ENCODE measurements at places on chromosomes 2 and 18.
A peak's percentile ranks its signal among the peaks of the same experiment; 100 is the strongest.

DNA sequence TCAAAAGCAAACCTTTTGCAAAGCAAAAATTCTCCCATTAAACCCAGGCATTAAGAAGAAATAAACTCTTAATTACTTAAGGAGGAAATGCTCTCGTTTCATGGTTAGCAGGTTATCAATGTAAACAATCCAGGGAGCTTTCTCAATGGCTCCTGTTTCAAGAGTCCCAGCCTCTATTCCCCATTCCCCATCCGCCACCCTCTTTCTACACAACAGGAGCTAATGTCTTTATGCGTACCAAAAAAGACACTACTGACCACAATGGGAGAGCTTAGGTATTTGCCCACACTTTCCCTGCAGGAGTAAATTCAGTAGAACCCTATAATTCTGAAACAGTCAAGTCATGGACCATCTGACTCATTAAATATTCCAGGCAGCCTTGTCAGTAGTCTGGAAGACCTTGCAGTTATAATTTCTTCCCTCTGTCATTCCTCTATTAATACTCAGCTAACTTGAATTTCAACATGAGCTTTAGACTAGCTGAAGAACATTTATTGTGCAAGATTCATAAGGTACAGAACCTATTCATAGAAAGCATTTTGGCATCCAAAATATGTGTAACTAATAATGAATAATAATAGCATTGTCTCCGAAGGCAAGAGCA lies 48.6 kb downstream of the SLC8A1 start:
- DNase-seq = no peak

DNA sequence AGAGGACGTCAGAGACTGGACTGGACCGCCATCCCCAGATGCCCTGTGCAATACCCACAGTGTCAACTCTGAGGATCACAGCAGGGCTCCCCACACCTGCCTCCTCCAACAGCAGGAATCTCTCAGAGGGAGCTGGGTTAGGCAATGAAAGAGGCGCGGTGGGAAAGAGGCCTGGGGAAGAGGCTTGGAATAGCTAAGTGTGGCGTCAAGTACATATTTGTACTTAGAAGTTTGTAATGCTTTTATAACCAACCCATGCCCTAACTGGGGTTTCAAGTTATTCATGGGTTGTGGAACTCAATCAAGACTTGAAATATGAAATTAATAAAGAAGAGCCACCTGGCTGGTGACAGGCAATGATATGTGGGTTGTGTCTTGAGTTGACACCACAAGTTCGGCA lies 28.7 kb downstream of the CYP26B1 start:
- no peak for DNase-seq

DNA sequence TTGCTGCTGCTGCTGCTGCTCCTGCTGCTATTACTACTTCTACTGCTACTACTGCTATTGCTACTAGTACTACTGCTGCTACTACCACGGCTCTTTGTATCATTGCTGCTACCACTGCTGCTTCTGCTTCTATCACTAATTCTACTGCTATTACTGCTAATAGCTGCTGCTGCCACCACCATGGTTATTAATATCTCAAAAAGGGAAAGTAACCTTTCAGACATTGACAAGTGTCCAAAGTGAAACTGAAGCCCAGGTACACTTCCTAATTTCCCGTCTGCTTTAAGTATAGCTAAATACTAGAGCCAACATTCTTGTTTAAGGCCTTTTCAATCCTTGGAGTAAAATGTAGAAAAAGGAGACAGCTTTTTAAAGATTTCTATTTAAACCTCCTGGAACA lies 45.4 kb upstream of the EHBP1 start:
- no peak for DNase-seq

DNA sequence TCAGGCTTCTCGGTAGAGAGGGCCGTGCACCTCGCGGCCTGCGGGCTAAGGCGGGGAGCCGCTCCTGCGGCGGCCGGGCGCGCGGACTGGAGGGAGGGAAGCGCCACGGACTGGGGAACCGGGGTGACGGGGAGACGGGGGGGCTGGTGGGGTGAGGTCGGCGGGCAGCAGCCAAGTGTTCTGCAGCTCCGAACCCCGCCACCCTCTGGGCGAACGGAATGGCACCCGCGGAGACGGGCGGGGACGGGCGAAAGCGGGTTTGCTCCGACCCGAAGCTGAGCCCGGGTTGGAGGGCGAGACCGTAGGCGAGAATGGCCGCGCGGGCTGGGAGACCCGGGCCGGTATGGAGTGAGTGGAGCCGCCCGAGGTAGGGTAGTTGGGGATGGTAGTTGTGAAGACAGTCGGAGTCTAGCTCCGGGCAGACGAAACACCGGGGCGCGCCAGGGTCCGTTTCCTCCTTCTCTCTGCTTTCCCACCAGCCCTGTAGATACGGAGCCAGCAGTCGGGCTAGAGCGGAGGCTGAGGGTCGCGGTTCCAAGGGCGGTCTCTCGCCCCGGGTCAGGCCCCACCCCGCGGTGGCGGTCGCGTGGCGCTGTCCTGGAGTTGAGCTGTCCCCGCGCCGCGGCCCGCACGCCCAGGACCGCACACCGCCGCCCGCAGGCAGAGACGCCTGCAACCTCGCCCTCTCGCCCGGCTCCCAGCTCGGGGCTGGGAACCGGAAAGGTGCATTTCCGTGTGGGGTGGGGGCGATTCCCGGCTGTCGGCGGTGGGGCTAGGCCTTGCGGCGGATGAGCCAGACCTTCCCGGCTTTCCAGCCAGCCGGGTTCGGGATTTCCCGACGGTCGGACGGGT lies 160.3 kb upstream of the SIX2 start:
- DNase-seq = no peak

- no peak for DNase-seq
Observed at GRCh38 chr2:11862049-11862448, 115.6 kb downstream of the LPIN1 start.

DNA sequence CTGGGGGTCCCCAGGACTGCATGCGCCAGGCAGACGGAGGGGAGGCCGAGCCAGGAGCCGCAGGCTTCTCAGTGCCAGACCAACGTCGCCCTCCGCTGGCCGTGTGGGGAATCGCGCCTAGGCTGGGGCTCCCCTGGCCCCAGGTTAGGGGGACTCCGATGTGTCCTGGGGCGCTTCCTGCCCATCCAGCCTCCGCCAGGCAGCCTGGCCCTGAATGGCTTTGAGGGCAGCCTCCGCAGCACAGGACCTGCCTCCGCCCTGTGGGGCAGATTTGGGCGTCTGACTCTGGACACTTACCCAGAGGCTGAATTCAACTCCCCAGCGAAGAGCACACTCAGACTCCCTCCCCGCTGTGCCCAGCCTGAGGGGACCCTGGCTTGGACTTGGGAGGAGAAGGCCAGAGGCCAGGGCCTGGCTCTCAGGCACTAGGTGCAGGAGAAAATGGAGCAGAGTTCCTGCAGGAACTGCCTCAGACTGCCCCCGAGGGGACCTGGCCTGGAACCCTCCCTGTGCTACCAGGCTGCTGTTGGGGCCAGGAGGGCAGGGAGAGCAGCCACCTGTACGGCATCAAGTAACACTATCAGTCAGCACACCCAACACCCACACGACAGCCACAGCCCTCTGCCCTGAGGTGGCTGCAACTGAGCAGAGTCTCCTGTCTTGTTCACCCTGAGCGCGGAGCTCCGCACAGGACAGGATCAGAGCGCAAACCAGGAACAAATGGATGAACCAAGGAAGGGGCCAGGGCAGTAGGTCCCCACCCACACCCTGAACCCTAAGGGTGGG lies 597 bp upstream of the TEKT4 start:
- no peak for DNase-seq

DNA sequence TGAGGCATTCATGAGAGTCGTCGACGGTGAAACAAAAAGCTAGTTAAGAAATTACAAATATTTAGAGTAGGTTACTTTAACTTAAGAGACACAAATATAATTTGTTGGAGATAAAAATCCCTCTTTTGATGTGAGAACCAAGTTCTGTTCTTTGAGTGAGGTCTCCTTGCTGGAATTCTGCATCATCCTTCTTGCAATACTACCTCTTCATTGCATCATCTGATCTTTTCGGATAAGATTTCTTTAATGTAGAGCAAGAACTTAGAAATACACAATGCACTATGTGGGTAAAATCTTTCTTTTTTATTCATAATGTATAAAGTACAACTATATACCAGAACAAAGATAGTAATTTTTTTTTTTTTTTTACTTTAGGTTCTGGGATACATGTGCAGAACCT lies 118.4 kb downstream of the ARL4C start:
- DNase-seq = no peak

DNA sequence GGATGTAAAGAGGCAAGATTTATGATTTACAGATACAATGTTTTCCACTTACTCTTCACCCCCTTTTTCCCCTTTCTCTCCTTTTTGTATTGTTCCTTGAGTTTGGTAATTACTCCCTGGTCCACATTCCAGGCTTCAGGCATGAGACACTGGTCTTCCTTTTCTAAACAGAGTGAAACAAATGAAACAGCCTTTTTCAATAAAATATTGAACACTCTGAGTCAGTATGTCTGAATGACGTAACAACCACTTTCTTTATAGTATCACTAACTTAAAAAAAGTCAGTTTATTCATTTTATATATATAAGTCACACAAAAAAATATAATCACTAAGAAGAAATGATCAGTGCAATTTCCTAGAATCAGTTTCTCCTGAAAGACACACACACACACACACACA lies 79.7 kb downstream of the STRN start:
- no peak for DNase-seq

GRCh38 chr2:42789751-42790150 lies 2.6 kb downstream of the HAAO start:
- no peak for DNase-seq

GRCh38 chr2:32264422-32265105 lies at the start of gene NLRC4:
Gene NLRC4, minus strand, starts transcription at chr2:32264886. Its CDS starts 8,111 bp downstream, at chr2:32256775.
- peak; percentile 89 for DNase-seq

DNA sequence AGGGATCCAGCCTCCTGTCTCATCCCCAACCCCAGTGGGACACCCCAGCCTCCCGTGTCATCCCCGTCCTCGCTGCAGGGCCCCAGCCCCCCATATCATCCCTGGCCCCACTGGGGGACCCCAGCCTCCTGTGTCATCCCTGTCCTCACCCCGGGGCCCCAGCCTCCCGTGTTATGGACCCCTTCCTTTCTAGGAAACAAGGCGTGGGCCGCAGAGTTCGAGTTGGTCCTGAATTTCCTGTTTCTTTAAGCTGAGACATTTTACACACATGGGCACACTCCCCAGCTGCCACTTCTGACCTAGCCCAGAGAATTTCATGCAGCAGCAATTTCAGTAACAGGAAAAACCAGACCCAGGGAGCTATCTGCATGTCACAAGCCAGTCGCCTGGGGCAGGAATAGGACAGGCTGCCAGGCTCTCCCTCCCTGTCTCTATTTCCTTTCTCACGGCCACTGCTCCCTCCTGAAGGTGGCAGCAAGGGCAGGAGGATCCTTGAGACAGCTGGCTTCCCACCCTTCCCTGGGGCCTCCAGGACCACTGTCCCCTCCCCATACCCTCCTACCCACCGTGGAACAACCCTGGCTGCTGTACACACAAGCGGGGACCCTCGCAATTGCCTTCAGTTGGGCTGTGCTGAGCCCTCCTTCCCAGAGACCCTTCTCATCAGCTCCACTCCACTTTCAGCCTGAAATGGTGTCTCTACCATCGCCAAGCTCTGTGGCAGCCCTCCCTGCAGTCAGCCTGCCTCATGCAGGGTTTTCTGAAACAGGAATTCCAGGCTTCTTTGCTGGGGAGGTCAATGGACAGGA lies 141.9 kb upstream of the ID2 start:
- no peak for DNase-seq

DNA sequence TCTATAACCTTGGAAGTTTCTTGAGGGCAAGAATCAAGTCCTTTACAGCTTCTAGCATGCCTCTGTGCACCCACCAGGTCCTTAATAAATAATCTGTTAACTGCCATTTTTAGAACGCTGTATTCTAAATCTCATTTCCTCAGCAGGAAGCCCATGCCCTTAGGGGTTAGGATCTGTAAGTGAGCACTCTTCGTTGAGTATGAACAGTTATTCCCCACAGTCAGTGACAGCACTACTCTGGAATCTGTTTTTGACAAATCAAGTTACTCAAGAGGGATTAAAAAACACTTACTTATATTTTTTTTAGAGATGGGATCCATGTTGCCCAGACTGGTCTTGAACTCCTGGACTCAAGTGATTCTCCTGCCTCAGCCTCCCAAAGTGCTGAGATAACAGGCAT lies 14.6 kb downstream of the PAIP2B start:
- no peak for DNase-seq

- DNase-seq = no peak
Observed at GRCh38 chr2:199757233-199757870, 93.6 kb downstream of the FTCDNL1 start.

DNA sequence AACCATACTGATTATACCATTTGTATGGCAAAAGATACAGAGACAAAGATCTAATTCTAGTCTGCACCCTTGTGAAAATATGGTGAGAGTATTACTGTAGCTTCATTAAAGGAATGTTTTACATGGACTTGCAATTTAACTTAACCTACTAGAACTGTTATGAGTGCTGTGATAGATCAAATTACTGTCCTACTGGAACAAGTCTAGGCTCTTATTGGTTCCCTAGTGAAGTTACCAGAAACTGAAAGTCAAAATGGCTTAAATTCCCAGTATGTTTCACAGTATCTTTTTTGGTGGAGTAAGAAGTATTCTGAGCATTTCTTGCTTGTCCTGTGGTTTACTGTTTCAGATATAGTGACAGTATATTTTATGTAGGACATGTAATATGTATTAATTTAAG lies 3.8 kb upstream of the TBR1 start:
- no peak for DNase-seq
